ENCODE measurements at places on chromosomes 12 and 14.

DNA sequence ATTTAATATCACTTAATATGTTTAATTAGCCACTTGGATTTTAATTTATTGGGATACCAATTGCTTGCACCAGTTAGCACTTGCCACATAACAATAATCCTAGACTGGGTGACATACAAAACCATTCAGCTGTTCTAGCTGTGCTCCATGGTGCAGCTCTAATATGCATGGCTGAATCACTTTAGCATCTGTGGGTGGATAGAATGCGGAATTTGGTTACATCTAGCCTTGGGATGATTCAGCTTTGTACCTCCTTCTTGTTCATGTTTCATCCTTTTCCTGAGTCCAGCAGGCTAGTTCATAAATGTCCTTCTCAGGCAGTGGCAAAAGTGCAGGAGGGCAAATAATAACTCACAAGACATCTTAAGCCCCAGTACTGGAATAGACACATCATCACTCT, 1263.0 kb downstream of the LRFN5 start:
- no peaks in the 10 kb centered on the region for H3K4me1 ChIP-seq
- no peaks in the 10 kb centered on the region for H3K27me3 ChIP-seq
- H3K27ac ChIP-seq: no peak overlapping the region
- DNase-seq: no peak
- no peaks in the 10 kb centered on the region for H3K36me3 ChIP-seq

DNA sequence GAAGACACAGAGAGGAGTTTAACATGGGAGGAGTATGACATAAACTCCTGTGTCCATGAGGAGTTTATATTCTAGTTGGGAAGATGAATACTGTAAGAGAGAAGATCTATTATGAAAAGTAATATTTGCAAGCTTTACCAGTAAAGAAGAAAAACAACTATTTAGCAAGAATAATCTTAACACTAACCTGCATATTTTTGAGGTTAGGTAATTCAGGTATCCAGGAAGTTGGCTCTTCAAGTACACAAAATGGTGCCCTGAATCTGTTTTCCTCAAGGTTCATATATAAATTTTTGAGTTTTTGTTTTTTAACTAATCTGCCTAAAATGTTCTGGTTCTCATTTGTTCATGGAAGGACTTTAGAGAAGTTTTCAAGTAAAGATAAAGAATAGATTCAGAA, 33.9 kb upstream of the KCNMB4 start:
- no peaks in the 10 kb centered on the region for H3K27me3 ChIP-seq
- H3K27ac ChIP-seq: no peak overlapping the region
- no peak for DNase-seq

DNA sequence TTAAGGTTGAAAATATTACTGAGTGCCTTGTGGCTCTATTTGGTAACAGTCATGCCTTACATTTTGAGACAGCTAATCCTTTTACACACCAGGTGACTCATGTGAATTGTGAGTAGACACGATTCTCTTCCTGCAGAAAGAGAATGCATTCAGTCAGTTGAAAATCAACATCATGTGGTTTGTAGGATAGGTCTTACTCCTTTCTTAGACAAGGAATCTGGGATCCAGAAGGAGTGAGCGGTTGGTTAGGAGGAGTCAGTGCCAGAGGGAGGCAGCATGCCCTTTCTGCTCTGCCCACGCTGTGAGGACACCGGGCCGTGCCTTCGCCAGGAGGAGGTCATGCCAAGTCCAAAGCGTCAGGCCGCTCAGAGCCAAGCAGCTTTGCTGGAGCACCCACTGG, 47.6 kb downstream of the TRAF3 start:
- H3K27ac ChIP-seq: no peak overlapping the region
- peaks cover 3% of the 10 kb centered on the region for H3K36me3 ChIP-seq
- H3K27me3 ChIP-seq: no peaks in the 10 kb centered on the region
- no peak overlapping the region for H3K4me3 ChIP-seq

- H3K4me3 ChIP-seq: no peak overlapping the region
- H3K4me1 ChIP-seq: peaks cover 8% of the 10 kb centered on the region
- H3K36me3 ChIP-seq: no peaks in the 10 kb centered on the region
- H3K27ac ChIP-seq: no peak overlapping the region
- peak; percentile 82 for DNase-seq
- no peaks in the 10 kb centered on the region for H3K27me3 ChIP-seq
These were observed 8.4 kb upstream of the CALM1 start for GRCh38 chr14:90388437-90388836.

DNA sequence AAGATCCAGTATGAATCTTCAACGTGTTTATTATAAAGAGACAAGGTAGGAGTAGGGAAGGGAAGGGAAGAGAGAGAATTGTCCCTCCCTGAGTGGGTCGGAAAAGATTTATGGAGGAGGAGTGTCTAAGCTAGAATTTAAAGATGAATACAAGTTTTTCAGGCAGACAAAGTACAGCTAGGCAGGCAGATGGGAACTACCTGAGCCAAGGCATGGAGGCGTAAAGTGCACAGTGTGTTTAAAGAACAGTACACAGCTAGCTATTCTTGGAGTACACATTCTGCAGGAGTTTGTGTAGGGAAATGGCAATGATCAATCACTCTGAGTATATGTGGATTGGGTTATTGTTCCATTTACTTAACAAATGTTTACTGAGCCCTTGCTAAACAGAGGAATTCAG, 20.1 kb downstream of the PLEKHG7 start:
- no peak for DNase-seq
- no peaks in the 10 kb centered on the region for H3K4me1 ChIP-seq
- no peaks in the 10 kb centered on the region for H3K36me3 ChIP-seq
- no peak overlapping the region for H3K27ac ChIP-seq

GRCh38 chr12:74801625-74802024, 264.0 kb downstream of the ATXN7L3B start:
- no peak overlapping the region for H3K27ac ChIP-seq
- H3K4me1 ChIP-seq: no peaks in the 10 kb centered on the region
- no peak for DNase-seq
- H3K27me3 ChIP-seq: no peaks in the 10 kb centered on the region
- no peak overlapping the region for H3K4me3 ChIP-seq

DNA sequence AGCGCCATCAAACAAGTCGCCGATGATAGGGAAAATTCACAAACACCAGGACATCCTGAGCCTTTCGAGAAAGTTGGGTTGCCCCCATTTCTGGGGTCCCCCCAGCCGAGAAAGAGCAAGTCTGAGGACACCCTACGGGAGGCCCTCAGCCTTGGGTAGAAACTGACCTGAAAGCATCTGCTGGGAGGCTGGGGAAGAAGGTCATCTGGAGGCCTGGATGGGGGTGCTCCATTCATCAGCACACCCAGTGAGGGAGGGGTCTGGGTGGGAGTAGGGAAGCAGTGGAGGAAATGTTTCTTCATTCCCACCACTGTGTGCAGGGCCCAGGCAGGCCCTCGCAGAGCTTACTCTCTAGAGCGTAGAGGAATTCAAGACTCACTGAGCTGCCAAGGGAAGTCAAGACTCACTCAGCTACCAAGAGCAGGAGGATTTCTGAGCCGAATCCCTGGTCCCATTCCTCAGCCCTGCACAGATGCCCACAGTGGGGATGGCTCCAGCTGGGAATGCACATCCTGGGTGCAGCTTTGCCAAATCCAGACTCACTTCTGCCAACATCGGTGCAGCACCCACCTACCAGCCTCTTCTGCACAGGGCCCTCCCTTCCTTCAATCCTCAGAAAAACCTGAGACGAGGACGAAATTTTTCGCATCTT, 38.1 kb downstream of the DIO3 start:
- no peaks in the 10 kb centered on the region for H3K27me3 ChIP-seq
- no peaks in the 10 kb centered on the region for H3K4me1 ChIP-seq
- H3K4me3 ChIP-seq: no peak overlapping the region
- no peaks in the 10 kb centered on the region for H3K36me3 ChIP-seq
- DNase-seq: no peak

- H3K27ac ChIP-seq: no peak overlapping the region
- H3K36me3 ChIP-seq: no peaks in the 10 kb centered on the region
- H3K27me3 ChIP-seq: no peaks in the 10 kb centered on the region
- no peak overlapping the region for H3K4me3 ChIP-seq
These were observed 52.7 kb downstream of the WNK1 start for GRCh38 chr12:805022-805632.

GRCh38 chr12:68585966-68586365, 24.7 kb upstream of the RAP1B start:
- H3K36me3 ChIP-seq: no peaks in the 10 kb centered on the region
- H3K27ac ChIP-seq: no peak overlapping the region
- no peak for DNase-seq
- no peaks in the 10 kb centered on the region for H3K4me1 ChIP-seq
- H3K4me3 ChIP-seq: no peak overlapping the region

GRCh38 chr12:34403706-34404376, 381.5 kb downstream of the ALG10 start:
- H3K4me1 ChIP-seq: no peaks in the 10 kb centered on the region
- no peak overlapping the region for H3K27ac ChIP-seq
- no peaks in the 10 kb centered on the region for H3K27me3 ChIP-seq
- no peaks in the 10 kb centered on the region for H3K36me3 ChIP-seq
- H3K4me3 ChIP-seq: no peak overlapping the region

GRCh38 chr12:33546004-33546403, 106.4 kb upstream of the SYT10 start:
- DNase-seq: no peak
- no peak overlapping the region for H3K4me3 ChIP-seq
- H3K4me1 ChIP-seq: no peaks in the 10 kb centered on the region
- H3K36me3 ChIP-seq: no peaks in the 10 kb centered on the region
- no peaks in the 10 kb centered on the region for H3K27me3 ChIP-seq

- no peaks in the 10 kb centered on the region for H3K27me3 ChIP-seq
- H3K4me1 ChIP-seq: no peaks in the 10 kb centered on the region
- peaks cover 5% of the 10 kb centered on the region for H3K36me3 ChIP-seq
These were observed 67.2 kb downstream of the GNS start for GRCh38 chr12:64691795-64692583.

- peaks cover 50% of the 10 kb centered on the region for H3K4me1 ChIP-seq
- peaks cover 4% of the 10 kb centered on the region for H3K27me3 ChIP-seq
- H3K4me3 ChIP-seq: peak overlapping the region; percentile 46
- H3K27ac ChIP-seq: no peak overlapping the region
- no peak for DNase-seq
These were observed 4.5 kb downstream of the LHX5 start for GRCh38 chr12:113467142-113467501.

DNA sequence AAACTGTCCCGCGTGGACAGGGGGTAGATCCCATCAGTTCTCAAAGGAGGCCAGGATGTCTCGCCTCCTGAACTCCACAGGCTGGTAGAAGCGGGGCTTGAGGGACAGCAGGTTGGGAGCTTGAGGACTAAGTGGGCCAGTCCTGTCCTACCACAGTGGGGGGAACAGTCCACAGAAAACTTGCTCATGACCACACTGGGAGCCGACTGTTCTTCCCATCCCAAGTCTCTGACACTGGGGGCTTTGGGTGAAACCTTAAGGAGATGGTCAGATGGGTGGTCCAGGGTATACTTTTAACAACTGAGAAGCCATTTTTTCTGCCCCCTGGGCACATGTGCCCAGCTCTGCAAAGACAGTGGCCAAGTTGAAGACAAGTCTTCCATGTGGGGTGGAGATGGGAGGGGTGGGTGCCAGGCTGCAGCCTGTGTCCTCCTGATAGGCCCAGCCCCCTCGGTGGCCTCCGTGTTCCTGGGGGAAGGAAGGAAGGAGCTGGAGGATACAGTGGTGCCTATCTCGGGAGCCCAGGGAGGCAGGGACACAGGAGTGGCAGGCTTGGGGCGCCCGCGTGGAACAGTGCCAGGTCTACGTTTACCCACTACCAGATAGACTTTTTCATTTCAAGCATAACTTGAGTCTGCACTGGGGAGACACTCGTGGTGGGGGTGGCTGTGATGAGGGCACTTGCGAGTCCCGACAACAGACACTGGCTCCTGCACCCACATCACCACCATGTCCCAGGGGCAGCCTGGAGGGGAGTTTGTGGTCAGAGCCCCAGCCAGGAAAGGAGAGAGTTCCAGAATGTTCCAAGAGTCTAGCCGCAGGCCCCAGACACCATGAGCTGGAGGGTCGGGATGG, 14.7 kb downstream of the RHOF start:
- H3K4me3 ChIP-seq: no peak overlapping the region
- H3K27ac ChIP-seq: no peak overlapping the region
- no peaks in the 10 kb centered on the region for H3K27me3 ChIP-seq
- peaks cover 24% of the 10 kb centered on the region for H3K36me3 ChIP-seq
- H3K4me1 ChIP-seq: peaks cover 23% of the 10 kb centered on the region

- no peak overlapping the region for H3K4me3 ChIP-seq
- H3K36me3 ChIP-seq: no peaks in the 10 kb centered on the region
- H3K4me1 ChIP-seq: no peaks in the 10 kb centered on the region
- H3K27ac ChIP-seq: no peak overlapping the region
These were observed 79.5 kb downstream of the PRIMA1 start for GRCh38 chr14:93708800-93709199.

- H3K4me1 ChIP-seq: peaks cover 35% of the 10 kb centered on the region
- no peak overlapping the region for H3K4me3 ChIP-seq
- no peaks in the 10 kb centered on the region for H3K36me3 ChIP-seq
- H3K27ac ChIP-seq: no peak overlapping the region
These were observed 11.9 kb upstream of the SH2B3 start for GRCh38 chr12:111393700-111394300.

GRCh38 chr14:53953002-53953827, 3.4 kb downstream of the BMP4 start:
- DNase-seq: peak; percentile 51
- H3K36me3 ChIP-seq: no peaks in the 10 kb centered on the region
- H3K27me3 ChIP-seq: peaks cover 69% of the 10 kb centered on the region
- H3K4me1 ChIP-seq: no peaks in the 10 kb centered on the region
- H3K27ac ChIP-seq: no peak overlapping the region
- peak overlapping the region; percentile 76 for H3K4me3 ChIP-seq

- H3K27me3 ChIP-seq: no peaks in the 10 kb centered on the region
- DNase-seq: no peak
- no peaks in the 10 kb centered on the region for H3K4me1 ChIP-seq
- H3K36me3 ChIP-seq: no peaks in the 10 kb centered on the region
These were observed 23.8 kb upstream of the MGST1 start for GRCh38 chr12:16323638-16324037.

- H3K27ac ChIP-seq: no peak overlapping the region
- H3K27me3 ChIP-seq: no peaks in the 10 kb centered on the region
- peaks cover 13% of the 10 kb centered on the region for H3K4me1 ChIP-seq
- DNase-seq: no peak
- no peak overlapping the region for H3K4me3 ChIP-seq
These were observed 16.6 kb upstream of the KLRF1 start for GRCh38 chr12:9810671-9811070.

DNA sequence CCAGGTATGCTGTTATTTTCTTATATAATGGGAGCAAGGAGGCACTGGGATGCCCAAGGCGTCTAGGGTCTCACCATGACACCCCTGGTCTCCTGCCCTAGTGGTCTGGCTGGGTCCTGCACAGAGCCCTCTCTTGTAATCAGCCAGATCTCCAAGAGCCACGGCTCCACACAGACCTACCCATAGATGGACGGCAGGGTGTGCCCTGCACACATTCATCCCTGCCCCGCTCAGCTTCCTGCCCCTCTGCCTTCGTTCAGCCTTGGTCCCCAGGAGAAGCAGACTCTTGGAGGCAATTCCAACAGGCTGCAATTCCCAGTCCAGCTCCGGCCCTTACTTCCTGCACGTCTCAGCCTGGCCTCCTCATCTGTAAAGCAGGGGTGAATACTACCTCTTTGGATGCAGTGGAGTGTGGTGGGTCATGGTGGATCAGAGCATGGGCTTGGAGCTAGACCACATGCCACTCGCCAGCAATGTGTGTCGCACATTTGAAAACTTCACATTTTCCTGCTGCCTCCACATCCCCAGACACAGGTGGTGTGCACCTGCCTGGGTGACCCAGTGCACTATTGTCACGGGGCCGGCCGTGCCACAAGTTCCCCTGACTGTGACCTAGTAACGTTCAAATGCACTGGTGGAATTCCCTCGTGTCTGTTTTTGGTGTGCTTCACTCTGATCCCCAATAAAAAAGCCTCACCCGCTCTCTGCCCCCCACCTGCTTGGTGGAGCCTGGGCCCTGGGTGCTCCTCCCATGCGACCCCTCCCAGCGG, 171.1 kb upstream of the PRMT8 start:
- no peaks in the 10 kb centered on the region for H3K4me1 ChIP-seq
- no peak for DNase-seq
- no peaks in the 10 kb centered on the region for H3K36me3 ChIP-seq
- peaks cover 7% of the 10 kb centered on the region for H3K27me3 ChIP-seq
